NCI-H1092 treated with DMSO at 0.1 percent for 48 hours (cell line): ENCODE measurements at places on chromosomes 4 and X.

DNA sequence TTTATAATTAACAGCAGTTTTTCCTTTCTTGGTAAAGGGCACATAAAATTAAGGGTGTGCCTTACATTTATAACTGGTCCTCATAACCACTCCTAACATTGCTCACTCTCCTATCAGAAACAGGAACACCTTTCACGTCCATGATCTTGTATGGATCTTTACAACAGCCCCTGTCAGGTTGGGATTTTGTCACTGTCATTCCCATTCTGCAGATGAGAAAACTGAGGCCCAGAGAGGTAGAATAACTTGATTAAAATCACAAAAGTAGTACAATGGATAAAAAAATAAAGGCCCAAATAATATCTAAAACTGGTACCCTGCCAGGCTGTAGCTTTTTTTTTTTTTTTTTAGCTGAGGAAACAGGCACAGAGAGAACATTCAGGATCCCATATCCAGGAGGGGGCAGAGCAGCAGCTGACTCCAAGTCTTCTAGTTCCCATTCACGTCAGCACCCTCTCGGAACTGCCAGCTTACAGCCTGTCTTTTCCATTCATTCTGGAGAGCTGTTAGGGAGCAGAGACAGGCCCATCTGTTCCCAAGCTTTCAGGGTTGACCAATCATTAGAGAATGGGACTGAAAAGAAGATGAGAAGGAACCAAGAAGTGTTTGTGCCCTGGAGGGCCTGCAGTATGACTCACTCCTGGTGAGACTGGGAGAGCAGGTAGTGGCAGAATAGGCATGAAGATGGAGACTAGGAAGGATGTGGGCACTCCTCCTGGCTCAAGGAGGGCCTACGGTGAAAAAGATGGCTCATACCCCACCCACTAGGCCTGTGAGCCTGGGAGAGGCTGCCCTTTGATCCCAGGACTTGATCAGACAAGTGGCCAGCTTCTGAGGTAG lies 7.3 kb downstream of the SUV39H1 start:
- DNase-seq, result no peak

- DNase-seq, result no peak
These were observed 59.3 kb downstream of the AREG start for GRCh38 chr4:74504212-74504611.

- DNase-seq, result peak; percentile 83
These were observed 44.1 kb upstream of the SH3RF1 start for GRCh38 chr4:169314906-169315305.

GRCh38 chrX:150525061-150525919 lies 43.1 kb upstream of the MTM1 start:
- DNase-seq, result no peak

- DNase-seq, result peak; percentile 4
These were observed 145.1 kb upstream of the ARHGEF9 start for GRCh38 chrX:63930140-63930539.

GRCh38 chr4:158667651-158668198 lies 4.0 kb downstream of the C4orf46 start:
- no peak for DNase-seq

GRCh38 chr4:57736781-57737180 lies 626.6 kb upstream of the IGFBP7 start:
- no peak for DNase-seq

- no peak for DNase-seq
These were observed 40.7 kb downstream of the ANXA3 start for GRCh38 chr4:78592088-78592783.

GRCh38 chrX:5388087-5388486 lies 840.6 kb downstream of the NLGN4X start:
- DNase-seq, result no peak

- no peak for DNase-seq
These were observed 23.5 kb downstream of the CHM start for GRCh38 chrX:86023811-86024210.

DNA sequence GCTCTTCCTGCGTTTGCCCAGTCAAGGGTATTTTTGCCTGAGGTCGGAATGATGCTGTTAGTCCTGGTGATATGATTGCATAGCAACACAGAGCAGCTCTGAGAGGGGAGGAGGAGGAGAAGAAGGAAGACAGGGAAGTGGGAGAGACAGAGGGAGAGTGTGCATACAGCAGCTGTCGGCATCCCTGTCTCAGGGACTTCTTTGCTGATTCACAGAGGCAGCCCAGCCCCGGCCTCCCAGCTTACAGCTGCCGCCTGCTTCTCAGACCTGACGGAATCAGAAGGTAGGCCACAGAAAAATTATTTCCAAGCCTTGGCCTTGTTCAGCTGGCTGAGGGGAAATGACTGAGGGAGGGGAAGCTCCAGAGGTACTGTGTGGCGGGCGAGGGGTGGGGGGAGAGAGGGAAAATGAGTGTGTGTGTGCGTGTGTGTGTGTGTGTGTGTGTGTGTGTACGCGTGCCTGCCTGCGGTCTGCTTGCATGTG lies 319 bp downstream of the DRP2 start:
- DNase-seq, result no peak

GRCh38 chr4:54231768-54232688 lies 2.9 kb downstream of the PDGFRA start:
- DNase-seq, result no peak

DNA sequence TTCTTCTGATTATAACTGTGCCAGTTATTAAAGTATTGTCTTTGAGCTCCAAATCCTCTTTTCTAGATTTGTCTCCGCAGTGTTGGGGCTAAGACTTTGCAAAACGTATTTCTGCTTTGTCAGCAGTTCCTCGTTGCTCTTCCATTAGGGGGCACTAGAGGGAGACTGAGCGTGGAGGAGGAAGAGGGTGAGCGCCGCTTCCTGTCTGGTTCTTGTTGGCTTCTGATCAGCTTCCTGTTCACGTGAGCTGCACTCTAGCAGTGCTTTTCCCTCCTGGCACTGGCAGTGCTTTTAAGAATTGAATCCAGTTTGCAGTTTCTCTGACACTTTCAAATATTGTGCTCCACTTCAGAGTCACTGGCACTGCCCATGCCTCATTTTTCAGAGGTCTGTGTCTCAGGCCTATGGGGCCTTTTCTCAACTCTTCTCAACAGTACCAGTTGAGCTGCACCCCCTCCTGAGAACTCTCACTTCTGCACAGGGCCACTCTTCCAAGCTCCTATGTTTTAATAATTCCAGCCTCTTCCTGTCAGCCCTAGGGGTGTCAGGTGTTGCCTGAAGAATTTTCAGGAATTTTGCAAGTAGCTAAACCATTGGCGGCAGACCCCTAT lies 54.4 kb upstream of the LCORL start:
- peak; percentile 0 for DNase-seq

- peak; percentile 2 for DNase-seq
These were observed 164.4 kb downstream of the QDPR start for GRCh38 chr4:17347445-17347844.

DNA sequence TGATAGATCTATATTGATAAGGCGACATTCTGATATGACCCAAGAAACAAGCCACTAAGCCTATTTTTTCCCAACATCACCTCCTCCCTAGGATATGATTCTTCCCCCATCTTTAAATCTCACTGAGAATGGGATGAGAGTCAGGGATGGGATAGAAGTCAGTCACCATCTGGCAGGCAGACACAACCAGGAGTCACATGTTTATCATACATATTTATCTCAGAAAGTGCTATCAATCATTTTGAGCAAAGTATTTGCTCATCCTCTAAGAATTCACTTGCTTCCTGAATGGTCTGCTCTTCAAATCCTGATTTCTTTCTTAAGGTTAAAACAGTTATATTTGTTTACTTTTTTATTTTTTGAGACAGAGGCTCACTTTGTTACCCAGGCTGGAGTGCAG lies 20.3 kb downstream of the DNAAF6 start:
- no peak for DNase-seq

DNA sequence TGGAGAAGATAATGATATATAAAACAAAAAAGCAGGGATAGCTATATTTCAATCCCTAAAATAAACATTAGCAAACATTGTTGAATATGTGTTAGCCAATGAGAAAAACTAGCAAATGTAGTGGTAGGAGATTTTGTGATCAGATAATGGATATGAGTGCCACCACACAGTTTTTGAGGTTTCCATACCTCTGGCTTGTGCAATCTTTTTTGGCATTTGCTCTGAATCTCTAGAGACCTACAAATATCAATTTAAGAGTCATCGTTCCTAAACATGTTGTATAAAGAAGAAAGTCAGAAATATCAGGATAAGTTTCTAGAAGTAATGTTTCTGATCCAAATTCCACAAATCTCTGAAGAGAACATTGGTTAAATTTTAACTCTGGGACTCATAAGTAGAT lies 308.7 kb downstream of the PDGFC start:
- DNase-seq, result no peak

DNA sequence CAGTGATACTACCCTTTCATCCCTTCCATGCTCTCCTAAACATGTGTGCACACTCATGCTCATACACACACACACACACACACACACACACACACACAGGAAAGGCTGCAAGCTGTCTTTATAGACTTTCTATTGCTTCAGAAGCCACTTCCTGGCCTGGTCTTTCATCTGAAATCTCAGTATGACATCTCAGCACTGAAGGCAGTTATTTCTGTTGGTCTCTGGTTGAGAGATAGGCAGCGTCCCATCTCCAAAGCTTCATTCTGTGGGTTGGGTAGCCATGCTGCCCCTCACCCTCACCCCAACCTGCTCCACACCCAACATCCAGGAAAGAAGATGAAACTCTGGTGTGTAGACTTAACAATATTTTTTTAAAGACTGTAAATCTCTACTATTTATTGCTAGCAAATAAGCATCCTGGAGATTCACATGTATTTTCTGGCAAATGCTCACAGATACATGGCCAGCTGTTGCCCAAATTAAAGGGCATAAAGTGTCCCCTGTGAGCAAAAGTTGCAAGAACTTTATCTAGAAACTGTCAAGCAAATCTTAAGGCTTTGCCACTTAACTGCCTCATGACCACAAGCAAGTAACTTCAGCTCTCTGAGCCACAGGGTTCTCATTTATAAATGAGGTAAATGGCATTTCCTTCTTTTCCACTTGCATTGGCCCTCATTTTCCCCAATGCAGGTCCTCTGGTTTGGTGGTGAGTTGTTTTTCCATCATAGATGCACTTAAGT lies 189.8 kb upstream of the AFF2 start:
- DNase-seq, result no peak

- peak; percentile 57 for DNase-seq
These were observed 430.8 kb downstream of the ARHGAP24 start for GRCh38 chr4:85905761-85906160.

GRCh38 chr4:53929311-53929710 lies 135.1 kb downstream of the CHIC2 start:
- DNase-seq, result no peak

- DNase-seq, result no peak
These were observed 36.3 kb downstream of the PRDM5 start for GRCh38 chr4:120886191-120886590.

DNA sequence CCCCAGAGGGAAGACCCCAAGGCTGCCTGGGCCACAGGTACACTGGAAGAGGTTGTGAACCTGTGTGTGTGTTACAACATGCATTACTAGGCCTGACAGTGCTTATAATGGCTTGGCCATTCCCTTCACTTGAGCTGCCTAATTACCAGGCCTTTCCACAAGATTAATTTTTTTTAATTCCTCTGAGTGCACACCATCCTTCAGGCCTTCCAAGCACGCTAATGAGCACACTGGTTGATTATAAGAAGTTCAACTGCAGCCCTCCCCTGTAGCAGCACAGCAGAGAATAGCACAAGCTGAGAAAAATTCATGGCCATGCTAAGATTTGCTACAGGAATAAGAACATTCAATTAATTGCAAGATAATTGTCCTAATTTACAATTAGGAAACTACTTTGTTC lies 2.2 kb upstream of the SUPT20HL2 start:
- no peak for DNase-seq

DNA sequence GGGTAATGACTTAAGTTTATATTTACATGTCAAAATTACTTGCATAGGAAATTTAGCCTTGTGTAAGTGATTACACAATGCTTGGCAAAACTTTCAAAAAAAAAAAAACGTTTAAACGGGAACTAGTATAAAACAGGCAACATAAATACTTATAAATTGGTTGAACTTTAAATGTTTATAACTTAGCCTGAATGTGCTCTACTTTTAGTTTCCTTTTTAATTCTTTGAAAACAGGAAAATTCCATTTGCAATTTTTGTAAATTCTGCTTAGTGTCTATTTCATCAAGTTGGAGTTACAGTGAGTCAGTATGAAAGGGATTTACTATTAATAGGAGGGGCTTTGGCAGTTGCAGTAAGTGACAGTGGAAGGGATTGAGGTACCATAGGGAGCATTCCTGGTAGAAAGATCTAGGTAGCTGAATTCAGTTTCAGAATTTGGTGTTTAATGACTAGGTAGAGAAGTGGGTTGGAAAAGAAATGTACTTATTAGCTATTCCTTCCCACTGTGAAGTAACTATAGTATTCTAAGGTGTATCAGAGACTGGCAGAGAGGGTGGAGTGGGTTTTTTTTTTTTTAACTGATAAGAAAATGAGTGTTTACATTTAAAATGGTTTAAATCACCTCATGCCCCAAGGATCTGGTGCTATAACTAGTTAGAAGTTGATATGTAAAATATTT lies 2.8 kb downstream of the STAG2 start:
- DNase-seq, result no peak
